NCI-H1436 treated with DMSO at 0.1 percent for 48 hours (cell line): ENCODE measurements at places on chromosomes 3 and 15.

DNA sequence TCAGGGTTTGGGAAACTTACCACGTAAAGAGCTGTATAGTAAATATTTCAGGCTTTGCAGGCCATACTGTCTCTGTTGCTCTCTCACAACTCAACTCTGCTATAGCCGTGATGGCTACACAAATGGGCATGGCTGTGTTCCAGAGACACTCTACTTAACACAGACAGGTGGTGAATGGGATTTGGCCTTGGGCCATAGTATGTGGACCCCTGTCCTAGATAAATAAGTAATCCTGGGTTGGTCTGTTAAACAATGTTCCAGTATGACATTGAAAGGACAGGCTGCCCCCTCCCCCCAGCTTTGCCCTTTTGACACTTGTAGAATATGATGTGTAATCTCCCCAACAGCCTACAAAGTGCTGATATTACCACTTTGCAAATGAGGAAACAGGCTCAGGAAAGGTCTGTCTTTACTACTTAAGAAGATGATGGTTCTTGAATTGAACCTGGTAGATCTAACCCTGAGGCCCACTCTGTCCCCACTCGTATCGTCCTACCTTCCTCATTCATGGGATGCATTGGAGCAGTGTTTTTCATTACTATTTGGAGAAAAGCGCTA lies 38.4 kb downstream of the SLCO3A1 start:
- DNase-seq: no peak

DNA sequence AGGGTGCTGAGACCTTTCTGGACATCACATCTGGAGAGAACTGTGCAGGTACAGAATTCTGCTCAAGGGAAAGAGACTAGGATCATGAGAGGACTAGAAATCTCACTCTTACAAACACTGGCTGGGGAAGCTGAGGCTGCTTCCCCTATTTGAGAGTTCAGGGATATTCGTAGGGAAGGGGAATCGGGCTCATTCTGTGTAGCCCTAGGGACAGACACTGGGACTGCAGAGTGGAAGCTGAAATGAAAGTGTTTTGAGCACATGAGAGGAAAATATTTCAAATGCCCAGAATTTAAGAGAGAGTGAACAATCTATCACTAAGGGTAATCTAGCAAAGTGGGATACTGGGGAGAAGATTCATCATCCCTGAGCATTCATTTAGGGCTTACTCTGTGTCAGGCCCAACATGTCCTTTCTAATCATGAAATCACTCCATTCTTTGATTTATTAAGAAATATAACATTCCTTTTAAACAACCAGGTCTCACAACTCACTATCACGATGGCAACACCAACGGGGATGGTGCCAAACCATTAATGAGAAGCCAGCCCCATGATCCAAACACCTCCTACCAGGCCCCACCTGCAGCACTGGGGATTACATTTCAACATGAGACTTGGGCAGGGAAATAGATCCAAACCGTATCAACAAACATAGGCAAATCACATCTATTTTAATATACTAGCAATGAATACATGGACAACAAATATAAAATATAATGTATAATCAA lies 63.0 kb downstream of the CPN2 start:
- no peak for DNase-seq

DNA sequence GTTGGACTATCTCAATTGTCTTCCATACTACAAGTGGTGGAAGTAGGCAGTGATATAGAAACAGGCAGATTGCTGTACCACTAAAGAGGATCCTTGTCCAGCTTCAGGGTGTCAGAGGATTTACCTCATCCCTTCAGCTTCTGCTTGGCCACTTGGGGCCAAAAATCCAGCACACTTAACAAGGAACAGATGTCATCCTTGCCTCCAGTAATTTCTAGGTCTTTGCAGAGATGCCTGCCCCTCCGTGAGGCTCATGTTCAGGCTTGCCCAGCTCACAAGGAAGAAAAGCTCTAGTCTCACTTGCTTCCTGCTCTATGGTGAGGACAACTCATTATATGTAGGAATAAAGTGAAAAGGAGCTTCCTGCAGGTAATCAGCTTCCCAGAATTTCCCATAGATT lies 510.3 kb downstream of the EPHA3 start:
- no peak for DNase-seq

DNA sequence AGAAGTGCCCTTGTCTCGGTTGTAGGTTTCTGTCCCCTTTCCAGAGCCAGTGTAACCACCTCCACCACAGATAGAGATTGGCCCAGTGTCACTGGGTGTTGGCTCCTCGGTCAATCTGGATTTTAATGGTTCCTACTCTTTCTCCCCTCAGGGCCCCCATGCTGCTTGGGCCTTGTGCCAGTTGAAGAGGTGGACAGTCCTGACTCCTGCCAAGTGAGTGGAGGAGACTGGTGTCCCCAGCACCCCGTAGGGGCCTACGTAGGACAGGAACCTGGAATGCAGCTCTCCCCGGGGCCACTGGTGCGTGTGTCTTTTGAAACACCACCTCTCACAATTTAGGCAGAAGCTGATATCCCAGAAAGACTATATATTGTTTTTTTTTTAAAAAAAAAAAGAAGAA lies 75.2 kb downstream of the BOC start:
- no peak for DNase-seq

- DNase-seq: peak; percentile 92
Observed at GRCh38 chr3:139677388-139678155, at the start of gene NMNAT3. TSS of gene NMNAT3 (minus strand) at chr3:139677972. CDS start at chr3:139627724, 50,248 bp downstream.

GRCh38 chr3:193271101-193271840 lies 30.2 kb downstream of the PLAAT1 start:
- DNase-seq: no peak

DNA sequence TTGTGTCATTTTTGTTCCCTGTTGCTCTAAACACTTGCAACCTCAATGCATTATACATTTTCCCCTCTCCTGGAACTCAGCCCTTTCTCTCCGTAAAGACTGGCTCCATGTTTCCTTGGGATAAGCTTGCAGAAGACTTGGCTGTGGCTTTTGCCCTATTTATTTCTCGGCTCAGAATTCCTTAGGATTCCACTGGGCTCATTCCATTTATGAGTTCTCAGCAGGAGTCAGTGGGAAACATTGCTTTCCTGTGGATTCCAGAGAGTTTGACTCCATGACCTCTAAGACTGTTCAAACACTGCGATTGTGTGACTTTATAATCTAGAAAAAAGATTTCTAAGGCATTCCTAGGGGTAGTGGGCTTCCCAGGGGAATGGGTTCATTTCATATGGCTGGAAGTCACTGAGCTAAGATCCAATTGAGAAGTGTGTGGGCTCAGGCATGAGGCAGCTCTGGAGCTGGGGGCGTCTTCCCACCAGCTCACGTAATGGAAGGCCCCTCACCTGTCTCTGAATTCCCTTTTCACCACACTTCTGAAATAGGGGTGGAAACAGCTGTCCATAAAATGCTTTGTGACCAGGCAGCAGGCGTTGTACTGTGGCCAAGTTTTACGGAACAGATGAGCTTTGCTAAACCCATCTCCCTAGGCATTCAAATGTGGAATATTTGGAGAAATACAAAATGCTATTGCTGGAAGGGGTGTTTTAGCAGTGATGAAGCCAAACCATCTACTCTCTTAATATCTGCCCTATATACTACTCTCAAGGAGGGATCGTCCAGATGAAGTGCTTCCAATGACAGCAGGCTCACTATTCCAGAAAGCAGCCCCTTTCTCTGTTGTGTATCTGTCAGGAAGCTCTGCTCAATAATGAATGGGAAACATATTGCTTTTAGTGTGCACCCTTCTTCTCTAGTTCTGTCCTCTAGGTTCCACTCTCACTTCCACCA lies 91.8 kb upstream of the BCL6 start:
- no peak for DNase-seq

GRCh38 chr3:29408676-29409075 lies 127.8 kb downstream of the RBMS3 start:
- no peak for DNase-seq

GRCh38 chr3:51845129-51845528 lies 16.3 kb upstream of the IQCF2 start:
- DNase-seq: no peak

DNA sequence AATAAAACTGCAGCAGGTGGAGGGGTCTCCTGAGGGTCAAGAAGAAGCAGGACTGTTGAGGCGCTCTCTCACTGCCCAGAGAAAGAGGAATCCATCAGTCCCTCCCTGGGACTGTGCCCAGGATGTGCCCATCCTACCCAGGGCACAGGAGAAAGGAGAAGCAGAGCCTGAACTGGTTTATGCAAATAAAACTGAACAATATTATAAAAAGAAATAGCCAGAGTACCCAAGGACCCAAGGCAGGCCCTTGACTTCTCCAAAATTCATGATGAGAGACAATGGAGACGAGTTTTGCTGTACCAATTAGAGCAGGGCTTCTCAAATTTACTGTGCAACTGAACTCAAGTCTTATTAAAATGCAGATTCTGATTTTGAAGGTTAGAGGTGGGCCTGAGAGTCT lies 211.0 kb downstream of the IGSF11 start:
- DNase-seq: no peak

DNA sequence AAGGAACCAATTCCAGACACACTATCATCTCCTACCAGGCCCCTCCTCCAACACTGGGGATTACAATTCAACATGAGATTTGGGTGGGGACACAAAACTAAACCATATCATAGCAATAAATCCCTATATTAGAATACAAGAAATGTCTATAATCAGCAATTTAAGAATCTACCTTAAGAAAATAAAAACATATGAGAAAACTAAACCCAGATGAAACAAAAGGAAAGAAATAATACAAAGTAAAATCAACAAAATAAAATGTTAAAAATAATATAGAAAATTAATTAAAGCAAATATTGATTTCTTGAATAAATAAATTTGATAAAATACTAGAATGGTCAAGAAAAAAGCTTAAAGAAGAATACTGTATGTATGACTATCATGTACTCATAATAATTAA lies 6.1 kb upstream of the OSTN start:
- no peak for DNase-seq

DNA sequence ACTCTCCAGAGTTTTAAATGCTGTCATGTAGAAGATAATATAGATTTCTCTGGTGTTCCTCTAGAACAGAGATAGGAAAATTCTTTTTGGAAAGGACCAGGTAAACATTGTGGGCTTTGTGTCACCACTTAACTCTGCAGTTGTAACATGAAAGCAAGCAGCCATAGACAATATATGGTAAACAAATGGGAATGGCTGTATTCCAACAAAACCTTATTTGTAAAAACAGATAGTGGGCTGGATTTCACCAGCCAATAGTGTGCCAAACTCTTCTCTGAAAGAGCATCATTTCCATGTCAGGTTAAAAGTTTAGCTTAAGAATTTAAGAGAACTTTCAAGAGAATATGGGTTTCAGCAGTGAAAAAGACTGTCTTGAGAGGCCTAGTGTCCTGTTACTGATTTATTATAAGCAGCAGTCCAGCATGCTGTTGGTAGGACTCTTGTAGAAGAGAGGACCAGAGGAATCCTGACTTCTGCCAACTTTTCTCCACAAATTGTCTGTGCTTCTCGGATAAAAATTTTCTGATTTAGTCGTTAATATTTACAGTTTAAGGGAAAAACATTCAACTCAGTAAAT lies 107.7 kb downstream of the TCF12 start:
- no peak for DNase-seq

DNA sequence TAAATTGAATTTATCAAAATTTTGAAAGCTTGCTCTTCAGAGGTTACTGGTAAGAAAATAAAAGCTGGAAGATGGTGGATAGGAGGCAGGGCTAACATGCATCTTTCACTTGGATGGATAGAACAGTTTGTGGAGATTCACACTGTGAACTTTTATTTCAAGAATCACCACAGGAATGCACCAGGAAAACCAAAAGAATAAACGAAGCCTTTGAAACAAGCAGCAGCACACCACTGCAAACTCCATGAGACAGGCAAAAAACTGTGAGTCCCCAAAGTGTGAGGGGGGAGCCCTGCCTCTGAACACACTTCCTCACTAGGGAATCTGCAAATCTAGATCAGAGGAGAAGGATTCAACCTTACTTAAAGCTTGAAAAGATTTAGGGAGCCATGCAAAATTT lies 122.2 kb downstream of the RTP4 start:
- DNase-seq: no peak

DNA sequence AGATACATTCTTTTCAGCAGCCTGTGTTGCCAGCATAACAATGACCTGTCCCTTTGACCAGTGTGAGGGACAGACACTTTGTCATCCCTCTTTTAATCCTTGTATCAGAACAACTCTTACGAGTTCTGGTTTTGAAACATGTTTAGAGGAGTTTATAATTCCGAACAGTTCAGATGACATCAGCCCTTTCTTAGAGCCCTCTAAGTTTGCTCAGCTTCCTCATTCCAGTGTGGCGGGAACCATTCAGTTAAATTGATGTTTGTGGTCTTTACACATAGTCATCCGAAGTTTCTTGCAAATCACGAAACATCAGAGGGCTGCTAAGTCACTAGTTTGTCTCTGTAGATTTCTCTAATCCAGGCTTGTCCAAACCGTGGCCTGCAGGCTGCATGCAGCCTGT lies 102.5 kb downstream of the AKAP13 start:
- DNase-seq: no peak

GRCh38 chr3:133821767-133822638 lies 16.4 kb downstream of the SRPRB start:
- DNase-seq: no peak

- no peak for DNase-seq
Observed at GRCh38 chr3:50574444-50574831, 5.1 kb downstream of the HEMK1 start.

DNA sequence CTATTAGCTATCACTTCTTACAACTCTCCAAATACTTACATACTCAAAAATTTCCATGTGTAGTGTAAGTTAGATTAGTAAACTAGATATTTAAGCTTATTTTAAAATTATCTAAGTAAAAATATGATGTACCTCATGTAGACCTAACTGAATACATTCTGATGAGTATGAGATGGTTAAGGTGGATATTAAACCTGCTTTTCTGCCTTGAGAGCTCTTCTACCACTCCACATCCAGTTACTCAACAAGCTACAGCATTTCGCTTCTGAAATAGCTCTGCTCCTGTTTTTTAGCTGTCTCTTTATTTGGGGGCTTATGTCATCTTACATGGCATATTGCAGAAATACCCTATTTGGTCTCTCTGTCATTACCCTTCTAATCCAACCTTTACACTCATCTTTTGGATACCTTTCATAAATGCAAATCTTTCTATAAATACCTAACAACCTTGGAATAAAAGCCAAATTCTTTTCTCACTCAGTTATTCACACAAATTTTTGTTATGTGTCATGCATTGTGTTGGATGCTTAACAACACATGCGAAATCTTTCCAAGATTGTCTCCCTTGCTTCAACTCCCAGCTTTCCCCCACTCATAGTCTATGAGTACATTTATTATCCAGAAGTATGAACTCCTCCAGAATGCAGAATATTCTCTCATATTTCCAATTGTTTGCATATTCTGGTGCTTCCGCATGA lies 92.0 kb downstream of the ALCAM start:
- DNase-seq: no peak

DNA sequence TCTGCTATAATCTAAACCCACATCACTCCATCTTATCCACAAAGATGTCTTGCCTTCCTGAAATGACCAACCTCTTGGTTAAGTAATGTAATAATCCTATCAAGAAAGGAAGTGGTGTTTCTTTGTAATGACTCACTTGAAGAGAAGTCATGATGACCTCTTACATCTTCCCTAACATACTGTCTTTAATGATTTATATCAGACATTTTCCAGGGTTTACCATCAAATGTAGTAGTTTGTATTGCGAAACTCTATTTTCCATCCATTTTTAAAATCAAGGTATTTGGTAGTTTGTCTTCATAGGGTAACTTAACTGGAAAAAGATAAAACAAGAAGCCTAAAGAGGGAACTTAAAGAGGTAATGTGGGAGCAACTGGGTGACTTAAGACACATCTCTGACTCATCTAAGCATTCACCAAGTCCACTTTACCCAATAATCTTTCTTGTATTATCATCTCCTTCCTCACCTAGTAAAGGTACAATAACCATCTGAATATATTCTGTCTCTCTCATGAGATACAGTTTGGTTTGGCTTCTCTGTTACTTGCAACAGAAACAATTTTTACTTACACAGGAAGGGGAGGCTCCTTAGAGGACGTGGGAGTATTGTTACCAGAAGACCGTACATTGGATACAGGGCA lies 5.7 kb upstream of the MAPK6 start:
- no peak for DNase-seq
